Eye (tissue), 1 donor: ENCODE measurements at places on chromosomes 16 and 17.

- DNase-seq = no peak
These were observed 102.6 kb downstream of the NTN1 start for GRCh38 chr17:9123594-9124553.

- DNase-seq = no peak
These were observed 4.8 kb upstream of the KRT31 start for GRCh38 chr17:41402161-41402560.

DNA sequence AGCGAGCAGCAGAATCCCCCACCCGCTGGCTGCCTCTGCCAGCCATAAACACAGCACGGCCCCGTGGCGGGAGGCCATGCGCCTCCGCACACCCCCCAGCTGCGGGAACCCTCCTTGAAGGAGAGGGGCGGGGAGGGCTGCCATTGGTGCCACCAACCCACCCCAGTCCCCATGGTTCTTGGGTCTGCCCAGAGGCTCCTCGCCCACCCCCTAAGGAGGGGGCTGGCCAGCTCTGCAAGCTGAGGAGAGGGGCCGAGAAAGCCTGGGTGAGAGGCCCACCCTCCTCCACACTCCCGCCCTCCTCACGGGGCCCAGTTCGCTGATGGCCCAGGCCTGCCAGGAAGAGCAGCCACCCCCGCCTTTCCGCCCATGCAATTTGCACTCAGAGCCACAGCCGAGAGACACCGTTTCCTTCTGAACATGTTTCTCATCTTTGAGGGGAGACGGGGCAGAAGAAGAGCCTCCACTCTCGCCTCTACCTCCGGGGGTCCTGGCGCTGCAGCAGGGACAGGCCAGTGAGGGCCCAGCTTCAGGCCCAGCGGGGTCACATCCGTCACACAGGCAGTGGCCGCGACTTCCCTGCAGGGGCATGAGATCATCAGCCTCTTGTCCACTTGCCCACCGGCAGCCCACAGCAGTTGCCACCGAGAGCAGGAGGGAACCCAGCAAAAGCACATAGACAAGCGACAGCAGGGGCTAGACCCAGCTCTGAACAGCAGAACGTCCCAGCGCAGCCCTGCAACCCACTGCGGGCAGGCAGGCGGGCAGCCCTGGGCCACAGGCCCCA is 23.0 kb downstream of the KATNB1 start:
- no peak for DNase-seq

DNA sequence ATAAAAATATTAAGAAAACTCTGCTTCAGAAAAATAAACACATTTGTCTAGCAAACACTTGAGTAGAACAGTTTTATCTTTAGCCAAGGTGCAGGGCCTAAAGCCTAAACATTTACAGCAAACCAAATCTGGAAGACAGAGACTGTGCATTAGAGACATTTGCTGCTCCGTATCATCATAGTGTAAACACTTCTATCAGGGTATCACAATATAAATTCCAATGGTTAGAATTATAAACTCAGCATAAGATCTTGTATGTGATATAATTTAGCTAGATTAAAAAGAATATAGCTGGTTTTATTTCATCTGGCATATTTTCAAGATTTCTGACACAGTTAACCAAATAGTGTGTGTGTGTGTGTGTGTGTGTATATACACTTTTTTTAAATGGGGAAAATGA is 133.8 kb upstream of the NACA2 start:
- no peak for DNase-seq

DNA sequence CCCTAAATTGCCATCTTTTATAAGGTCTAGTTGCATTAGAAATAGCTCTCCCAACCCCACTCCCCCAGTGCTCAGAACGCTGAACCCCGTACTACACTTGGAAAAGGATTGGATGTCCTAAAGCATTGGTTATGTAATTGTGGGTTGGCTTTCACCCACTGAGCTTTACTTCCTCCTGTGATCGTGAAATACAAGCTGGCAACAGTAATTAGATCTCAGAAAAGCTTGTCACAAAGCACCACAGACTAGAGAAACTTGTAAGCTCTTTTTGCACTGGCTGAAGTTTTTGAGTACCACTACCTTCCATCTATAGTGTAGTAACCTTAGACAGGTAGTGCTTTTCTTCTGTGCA is 54.4 kb downstream of the SIAH1 start:
- DNase-seq = no peak

DNA sequence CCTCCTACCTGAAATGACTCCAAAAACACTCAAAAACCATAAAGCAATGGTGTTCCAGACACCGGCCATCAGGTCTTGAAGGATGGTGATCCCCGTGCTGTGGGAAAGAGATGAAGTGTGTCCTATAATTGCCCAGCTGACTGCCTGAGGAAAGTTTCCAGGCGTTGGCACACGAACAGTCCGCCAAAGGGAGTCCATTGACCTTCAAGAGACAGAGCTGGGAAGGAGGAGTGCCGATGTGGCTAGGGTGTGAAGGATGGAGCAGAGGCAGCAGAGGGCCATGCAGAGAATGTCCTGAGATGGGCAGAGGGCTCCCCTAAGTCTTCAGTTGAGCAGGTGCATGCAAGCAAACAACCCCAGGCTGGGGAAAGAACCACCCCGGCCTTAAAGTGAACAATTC is 11.9 kb upstream of the NUBP1 start:
- DNase-seq = no peak

DNA sequence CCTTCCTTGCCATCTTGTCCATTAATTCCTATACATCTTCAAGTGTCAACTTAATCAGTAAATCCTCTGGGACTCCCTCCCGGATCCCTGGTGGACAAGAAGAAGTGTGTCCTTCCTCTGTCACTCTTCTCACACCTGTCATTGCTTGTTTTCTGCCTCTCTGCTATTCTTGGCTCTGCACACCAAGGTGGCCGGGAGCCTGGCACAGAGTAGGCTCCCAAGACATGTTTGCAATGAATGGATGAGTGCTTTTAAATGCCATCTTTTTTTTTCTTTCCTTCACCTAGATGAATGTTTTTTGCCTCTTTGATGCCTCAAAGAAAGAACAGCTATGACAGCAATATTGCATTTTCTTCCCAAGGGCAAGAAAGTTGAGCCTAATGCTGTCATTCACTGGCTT is 58.0 kb upstream of the CLEC18A start:
- DNase-seq = peak; percentile 53
